ENCODE measurements at places on chromosomes 7 and 10.

- DNase-seq = no peak
These were observed 32.9 kb downstream of the WIPI2 start for GRCh38 chr7:5222841-5223411.

DNA sequence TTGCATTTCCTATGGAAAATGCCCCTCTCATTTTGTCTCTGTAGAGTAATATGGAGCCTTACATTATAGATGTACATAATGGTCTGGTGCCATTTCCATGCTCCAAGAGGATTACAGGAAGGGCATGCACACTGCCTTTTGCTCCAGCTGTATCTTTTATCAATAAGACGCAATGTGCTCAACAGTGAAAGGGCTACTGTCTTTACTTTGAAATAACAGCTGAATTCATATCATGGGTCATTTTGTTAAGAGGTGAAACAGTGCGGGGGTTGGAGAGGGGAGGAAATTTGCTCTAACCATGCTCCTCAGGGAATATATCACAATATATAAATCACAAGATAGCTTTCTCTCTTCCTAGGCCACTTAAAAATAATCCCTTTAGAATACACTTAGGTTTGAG, 77.7 kb downstream of the ICA1 start:
- no peak for DNase-seq

DNA sequence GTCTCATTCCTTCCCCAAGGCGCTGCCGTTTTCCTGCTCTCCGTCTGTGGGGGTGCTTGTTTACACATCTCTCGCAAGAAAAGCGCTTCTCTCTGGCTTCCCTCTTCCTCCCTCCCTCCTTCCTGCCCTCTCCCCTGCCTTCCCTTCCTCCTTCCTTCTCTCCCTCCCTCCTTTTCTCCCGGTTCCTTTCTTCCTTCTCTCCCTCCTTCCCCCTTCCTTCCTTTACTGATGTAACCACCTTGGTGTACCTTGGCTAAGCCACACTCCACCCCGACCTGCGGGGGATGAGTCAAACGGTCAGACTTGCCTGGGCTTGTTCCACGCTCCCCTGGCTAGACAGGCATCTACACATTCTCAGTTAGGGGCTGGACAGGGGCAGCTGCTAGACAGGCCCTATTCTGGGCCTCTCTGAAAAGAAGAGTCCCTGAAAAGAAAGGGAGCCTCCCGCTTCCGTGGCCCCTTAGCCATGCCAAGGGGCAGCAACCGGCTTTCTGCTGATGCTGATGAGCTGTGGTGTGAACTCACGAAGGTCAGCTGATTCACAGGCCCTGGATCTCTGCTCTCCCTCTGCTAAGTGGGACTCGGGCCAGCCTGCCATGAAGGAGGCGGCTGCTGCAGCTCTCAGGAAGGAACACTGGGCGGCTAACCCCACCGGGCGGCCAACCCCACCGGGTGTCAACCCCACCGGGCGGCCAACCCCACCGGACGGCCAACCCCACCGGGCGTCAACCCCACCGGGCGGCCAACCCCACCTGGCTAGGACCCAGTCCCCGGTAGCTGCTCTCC, 216.8 kb downstream of the TCERG1L start:
- DNase-seq = peak; percentile 19

DNA sequence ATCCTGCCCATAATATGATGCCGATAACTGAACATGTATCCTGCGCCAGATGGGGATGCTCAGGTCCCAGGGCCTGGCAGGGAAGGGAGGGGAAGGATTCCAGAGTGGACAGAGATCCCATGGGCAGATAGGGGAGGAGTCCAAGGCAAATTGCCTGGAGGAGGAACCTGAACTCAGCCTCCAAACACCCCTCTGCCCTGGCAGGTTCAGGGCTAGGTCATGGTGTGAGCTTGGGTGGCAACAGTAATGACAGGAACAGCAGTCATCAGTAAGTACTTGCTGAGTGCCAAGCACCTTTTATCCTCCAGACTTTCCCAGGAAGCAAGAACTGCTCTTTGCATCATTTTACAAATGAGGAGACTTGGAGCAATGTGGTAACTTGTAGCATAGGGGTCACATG, 3.8 kb upstream of the PALD1 start:
- no peak for DNase-seq

- DNase-seq = no peak
These were observed 113.9 kb downstream of the DNAJC1 start for GRCh38 chr10:21889477-21890275.

- DNase-seq = no peak
These were observed 359.4 kb downstream of the GALNT17 start for GRCh38 chr7:71491336-71491735.

- DNase-seq = no peak
These were observed 90.6 kb upstream of the ODAD2 start for GRCh38 chr10:28089467-28089866.

DNA sequence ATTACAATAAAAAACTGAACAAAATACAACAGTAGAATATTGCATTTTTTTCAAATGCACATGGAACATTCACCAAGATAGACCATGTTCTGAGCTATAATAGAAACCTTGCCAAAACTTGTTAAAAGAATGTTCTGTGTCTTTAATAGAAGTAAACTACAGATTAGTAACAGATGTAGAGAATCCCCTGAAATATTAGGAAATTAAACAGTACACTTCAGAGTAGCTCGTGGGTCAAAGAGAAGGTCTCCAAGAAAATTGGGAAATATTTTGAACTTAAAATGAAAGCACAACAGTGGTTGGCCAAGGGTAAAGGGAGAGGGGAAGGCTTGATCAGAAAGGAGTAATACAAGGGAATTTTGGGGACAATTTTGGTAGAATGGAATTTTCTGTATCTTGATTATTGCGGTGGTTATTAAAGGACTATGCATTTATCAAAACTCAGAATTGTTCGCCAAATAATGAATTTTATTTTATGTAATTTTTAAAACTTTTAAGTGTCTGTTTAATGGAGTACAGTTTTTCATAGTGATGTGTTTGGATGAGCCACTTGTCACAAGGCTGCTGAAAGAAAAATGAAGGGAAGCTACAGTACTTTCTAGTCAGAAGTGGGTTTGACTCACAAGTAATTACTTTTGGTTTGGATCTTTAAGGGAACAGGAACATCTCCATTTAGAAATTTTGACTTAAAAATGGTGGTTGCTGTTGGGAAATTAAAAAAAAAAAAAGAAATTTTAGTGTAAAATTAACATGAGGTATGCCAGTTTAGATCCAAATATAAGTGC, 10.2 kb downstream of the PLEKHA8 start:
- no peak for DNase-seq

- no peak for DNase-seq
These were observed 24.5 kb upstream of the ZNF488 start for GRCh38 chr10:47408606-47409005.

DNA sequence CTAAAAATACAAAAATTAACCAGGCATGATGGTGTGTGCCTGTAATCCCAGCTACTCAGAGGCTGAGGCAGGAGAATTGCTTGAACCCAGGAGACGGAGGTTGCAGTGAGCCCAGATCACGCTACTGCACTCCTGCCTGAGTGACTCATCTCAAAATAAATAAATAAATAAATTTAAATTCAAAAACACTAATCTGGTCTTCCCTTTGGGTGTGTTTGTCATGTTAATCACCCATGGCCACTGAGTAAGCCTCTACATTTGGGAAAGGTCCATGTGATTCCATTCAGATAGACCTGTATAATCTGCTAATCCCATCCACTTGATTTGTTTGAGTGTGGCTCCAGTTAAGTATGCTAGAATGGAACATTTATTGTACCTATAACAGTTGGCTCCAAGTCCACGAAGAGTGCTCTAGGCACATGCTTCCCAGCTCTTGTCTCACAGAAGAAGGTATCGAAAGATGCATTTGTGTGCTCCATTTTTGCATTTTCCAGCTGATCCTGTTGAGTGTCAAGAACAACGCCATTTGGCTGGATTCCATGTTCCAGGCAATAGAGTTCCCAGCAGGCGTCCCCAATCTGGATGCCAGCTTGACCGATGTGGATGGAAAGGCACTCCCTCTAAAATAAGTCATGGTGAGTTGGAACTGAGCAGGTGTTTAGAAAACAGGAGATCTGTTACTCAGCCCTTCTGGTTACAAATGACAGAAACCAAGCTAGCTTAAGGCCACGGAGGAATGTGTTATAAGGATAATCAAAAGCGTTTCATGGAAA, 4.0 kb downstream of the TUBAL3 start:
- DNase-seq = no peak

DNA sequence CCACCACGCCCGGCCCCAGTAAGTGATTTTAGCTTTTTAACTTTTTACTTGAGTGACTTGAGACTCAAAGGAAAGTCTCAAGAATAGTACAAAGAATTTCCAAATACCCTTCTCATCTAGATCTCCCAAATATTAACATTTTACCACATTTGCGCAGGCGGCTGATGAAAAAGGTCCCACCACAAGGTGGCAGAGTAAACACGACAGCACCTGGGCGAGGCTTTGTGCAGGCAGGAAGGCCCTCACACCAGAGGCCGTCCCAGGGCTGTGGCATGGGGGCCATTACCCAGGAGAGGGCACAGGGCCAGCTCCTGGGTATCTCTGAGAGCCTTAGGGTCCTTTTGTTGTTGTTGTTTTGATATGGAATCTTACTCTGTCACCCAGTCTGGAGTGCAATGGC, 50.0 kb upstream of the WIPI2 start:
- DNase-seq = peak; percentile 28

DNA sequence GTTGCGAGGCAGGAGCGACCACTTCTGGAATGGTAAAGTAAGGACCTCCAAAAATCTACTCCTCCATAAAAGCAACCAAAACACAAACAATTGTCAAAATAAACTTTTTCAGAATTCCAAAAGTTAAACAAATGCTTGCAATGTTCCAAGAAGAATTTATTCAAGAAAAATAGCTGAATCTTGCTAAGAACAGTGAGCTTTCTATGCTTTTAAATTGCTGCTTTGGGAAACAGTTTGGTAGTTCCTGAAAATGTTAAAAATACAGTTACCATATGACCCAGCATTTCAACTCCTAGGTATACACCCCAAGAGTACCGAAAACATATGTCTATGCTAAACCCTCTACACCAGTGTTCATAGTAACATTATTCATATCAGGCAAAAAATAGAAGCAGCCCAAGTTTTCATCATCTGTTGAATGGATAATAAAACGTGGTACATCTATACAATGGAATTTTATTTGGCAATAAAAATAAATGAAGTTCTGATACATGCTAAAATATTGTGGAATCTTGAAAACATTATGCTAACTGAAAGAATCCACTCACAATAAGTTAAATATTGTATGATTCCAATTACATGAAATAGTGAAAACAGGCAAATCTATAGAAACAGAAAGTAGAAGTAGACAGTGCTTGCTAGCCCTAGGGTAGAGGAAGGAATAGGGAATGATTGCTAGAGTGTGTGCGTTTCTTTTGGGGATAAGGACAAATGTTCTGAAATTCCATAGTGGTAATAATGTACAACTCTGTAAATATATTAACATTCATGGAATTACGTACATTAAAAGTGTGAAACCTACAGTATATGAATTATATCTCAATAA, 57.0 kb downstream of the LRRN3 start:
- DNase-seq = no peak

GRCh38 chr7:75958802-75959543, 35.4 kb downstream of the TMEM120A start:
- no peak for DNase-seq

Measured in SHP77 treated with DMSO at 0.1 percent for 48 hours (cell line).